ENCODE measurements at places on chromosomes 7 and 10.

- DNase-seq: no peak
Observed at GRCh38 chr7:5361446-5362127, 62.0 kb downstream of the TNRC18 start.

DNA sequence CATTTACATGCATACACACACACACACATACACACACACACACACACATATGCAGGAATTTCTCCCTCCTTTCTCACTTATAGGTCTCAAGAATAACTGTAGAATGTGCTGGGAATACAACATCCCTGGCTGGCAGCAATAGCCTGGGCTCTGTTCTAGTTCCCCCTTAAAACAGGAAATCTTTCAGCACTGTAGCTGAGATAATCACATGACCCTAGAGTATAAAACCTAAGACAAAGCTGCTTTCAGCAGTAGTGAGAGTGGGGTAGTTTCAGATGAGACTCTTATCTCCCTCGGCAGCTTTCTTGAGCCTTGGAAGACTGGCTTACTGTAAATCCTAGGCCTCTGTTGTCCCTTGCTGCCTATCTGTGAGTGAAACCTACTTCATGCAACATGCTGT lies 137.4 kb upstream of the AKR1E2 start:
- no peak for DNase-seq

DNA sequence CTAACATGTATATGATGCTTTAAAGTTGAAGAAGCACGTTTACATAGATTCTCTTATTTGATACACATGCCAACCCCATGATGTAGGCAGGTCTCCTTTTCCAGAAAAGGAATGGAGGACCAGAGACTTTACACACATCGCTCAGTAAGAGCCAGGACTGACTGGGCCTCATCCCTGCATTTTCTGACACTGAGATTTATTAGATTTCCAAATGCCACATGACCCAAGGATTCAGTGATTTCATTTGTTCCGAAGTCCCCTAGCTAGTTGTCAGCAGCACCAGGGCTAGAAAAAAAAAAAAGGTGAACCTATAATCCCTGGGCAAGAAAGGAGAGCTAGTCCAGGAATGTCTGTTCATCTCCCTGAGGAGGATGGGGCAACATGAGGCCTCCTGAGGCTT lies 143.3 kb upstream of the AGK start:
- no peak for DNase-seq

DNA sequence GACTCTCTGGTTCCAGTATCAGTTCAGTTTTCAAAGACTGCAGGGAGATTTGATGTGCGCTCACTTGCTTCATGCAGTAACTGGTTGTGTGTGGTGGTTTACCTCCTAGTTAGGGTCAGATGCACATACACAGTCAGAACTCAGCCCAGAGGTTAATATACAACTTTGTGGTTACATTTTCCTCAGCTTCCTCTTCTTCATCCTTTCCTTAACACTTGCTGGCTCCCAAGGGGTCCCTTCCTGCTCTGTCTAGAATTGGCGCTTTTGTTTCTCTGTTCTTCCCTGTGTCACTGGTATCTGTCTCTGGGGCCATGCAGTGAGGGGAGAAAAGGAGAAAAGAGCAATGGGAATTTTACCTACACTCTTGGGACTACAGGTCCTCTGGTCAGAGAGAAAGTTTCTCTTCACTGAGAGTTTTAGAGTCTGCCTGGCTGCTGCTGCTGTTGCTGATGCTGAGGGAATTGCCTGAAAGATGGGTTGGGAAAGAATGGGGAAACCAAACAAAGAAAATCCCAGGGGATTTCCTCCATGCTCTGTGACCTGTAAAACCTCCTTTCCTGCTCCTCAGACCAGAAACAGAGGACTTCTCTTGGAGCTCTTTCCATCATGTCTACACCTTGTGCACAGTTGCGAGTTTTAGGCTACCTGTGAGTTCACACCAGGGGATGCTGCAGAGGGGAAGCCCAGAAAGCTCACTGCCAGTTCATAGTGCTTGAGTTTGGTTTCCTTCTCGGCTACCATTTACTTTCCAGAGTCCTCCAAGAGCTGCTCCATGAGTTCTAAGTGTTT lies 74.6 kb downstream of the WDFY4 start:
- DNase-seq: no peak

DNA sequence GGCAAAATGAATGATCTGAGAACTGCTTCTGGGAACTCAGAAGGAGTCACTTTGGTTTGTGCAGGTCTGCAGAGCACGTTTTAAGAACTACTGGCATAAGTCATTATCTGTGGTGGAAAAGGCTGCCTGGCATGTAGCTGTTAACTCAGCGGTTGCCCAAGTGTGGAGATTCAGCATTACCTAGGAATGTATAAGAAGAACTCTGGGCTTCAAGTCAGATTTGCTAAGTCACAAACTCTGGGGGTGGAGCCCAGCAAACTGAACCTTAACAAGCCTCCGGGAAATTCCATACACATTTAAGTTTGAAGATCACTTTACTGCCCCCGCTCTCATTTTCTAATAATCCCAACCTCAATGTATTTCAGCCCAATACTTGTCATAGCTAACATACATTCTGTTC lies 31.1 kb downstream of the PLXDC2 start:
- no peak for DNase-seq

GRCh38 chr10:102603946-102604345 lies 40.3 kb upstream of the TRIM8 start:
- no peak for DNase-seq

- no peak for DNase-seq
Observed at GRCh38 chr7:101728128-101728527, 89.3 kb upstream of the CUX1 start.

- DNase-seq: no peak
Observed at GRCh38 chr10:1217237-1217587, 161.0 kb downstream of the WDR37 start.

GRCh38 chr7:121081327-121081936 lies 92.9 kb downstream of the CPED1 start:
- peak; percentile 58 for DNase-seq

GRCh38 chr7:664997-665735 lies 61.3 kb upstream of the DNAAF5 start:
- no peak for DNase-seq

DNA sequence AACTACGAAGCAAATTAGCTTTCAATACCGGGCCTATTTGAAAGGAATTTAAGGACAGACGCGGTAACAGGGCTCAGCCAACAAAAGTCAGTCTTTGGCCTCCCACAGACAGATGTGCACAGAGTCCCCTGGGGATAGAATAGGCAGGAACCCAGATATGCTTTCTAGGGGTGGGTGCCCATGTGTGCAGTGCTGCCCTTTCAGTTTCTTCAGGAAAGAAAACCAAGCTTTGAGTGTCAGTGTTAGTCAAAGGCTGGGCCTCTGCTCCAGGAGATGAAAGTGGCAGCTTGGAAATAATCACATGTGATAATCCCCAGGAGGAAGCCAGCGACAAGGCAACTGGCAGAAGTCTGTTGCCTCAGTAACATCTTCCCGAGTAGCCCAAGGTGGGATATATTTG lies 43.8 kb upstream of the CSTF2T start:
- DNase-seq: no peak

GRCh38 chr7:24576171-24577025 lies 3.1 kb downstream of the PALS2 start:
- DNase-seq: peak; percentile 51

- no peak for DNase-seq
Observed at GRCh38 chr10:132646443-132647097, 109.0 kb downstream of the INPP5A start.

- DNase-seq: no peak
Observed at GRCh38 chr7:36275735-36276284, 113.9 kb upstream of the ANLN start.

DNA sequence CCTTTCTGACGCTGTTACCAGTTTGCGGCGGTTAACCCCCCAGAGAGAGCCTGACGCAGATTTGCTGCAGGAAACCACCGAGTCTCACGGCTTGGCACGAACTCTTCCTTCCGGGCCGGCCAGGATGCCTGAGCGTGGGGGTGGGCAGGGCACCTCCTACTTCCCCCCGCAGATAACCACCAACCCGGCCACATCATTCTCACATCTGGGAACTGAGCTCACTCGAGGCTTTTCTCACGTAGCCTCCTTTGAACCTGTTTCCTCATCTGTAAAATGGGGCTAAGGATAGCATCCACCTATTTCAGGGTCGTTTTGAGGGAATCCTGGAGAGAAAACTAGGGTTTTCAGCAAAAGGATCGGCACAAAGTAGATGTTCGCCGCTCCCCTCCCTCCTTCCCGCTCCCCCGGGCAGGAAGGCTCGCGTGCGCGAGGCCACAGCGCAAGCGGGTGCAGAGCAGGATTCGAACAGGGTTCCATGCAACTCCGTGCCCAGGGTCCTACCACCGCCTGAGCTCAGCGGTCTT lies 23.6 kb downstream of the DDIT4 start:
- DNase-seq: peak; percentile 97

DNA sequence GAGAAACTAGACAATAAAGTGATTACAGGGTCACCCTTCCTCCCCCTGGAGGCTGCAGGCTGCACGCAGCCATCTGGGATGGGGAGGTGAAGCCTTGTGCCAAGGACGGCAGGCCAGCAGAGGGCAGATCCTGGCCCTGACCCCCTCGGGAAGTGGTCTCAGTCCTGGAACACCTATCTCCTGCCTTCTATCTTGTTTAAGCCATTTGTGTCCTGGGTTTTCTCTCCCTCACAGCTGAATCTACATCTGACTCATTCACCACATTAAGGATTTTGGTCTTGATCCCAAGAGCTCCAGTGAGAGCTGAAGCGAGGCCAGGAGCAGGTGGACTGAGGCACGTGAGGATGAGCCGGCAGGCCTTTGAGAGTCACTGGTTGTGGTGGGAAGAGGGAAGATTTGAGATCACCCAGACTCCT lies 16.4 kb upstream of the PARP12 start:
- no peak for DNase-seq

GRCh38 chr7:24283897-24284698 lies at the start of gene NPY:
TSS of gene NPY (plus strand) at chr7:24284190. CDS start at chr7:24285241, 1,051 bp downstream.
- no peak for DNase-seq

DNA sequence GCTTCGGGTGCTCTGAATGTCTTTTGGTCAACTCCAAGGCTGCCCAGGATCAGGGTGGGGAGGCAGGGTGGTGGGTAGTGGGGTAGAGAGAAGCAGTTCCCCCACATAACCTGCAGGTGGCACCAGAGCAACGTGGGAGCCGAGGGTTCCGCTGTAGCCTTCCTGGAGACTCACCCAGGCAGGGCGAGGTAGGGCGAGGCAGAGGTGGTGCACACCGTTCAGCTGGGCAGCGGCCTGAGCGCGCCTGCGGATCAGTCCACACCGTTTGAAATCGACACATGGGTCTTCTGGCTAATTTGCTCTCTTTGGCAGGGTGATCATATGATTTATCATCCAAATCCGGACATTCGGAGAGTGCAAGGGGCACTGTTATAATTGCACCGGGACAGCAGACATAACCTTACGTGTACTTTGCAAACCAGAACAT lies 41.4 kb upstream of the MAP3K8 start:
- DNase-seq: peak; percentile 76

DNA sequence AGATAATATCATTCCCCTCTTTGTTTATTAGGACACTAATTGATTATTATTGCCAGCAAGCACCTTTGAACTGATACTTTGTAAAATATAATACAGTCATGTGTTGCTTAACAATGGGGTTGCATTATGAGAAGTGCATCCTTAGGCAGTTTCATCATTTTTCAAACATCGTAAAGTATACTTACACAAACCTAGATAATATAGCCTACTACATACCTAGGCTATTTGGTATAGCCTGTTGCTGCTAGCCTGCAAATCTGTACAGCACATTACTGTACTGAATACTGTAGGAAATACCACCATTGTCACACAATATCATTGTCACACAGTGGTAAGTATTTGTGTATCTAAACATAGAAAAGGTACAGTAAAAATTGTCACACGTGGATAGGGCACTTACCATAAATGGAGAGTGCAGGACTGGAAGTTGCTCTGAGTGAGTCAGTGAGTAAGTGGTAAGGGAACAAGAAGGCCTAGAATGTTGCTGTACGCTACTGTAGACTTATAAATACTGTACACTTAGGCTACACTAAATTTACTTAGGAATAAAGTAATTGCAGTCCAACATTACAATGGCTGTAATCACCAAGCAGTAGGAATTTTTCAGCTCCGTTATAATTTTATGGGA lies 70.7 kb downstream of the LCOR start:
- DNase-seq: no peak

GRCh38 chr7:142603870-142604448 lies 145.3 kb upstream of the PRSS1 start:
- peak; percentile 75 for DNase-seq

DNA sequence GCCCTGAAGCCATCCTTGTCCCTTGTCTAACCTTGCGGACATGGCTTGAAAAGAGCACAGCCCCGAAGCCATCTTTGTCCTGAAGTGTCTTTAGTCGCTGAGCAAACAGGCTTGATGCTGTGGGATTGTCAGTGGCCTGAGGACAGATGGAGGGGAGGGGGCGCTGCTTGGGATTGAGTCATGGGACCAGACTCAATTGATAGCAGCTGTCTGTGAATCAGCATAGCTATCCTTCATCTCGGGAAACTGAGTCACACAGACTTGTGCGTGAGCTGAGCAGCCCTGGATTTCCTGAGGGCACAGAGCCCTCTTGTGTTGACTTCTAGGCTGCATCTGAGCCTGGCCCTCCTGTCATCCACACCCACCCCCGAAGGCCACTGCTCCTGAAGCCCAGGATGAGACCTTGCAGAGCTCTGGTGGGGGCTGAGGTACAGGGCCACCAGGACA lies 14.4 kb downstream of the MYO1G start:
- DNase-seq: no peak

- DNase-seq: no peak
Observed at GRCh38 chr7:148720472-148720871, 21.8 kb downstream of the CUL1 start.

GRCh38 chr7:154646126-154647013 lies 356.6 kb downstream of the PAXIP1 start:
- DNase-seq: no peak

DNA sequence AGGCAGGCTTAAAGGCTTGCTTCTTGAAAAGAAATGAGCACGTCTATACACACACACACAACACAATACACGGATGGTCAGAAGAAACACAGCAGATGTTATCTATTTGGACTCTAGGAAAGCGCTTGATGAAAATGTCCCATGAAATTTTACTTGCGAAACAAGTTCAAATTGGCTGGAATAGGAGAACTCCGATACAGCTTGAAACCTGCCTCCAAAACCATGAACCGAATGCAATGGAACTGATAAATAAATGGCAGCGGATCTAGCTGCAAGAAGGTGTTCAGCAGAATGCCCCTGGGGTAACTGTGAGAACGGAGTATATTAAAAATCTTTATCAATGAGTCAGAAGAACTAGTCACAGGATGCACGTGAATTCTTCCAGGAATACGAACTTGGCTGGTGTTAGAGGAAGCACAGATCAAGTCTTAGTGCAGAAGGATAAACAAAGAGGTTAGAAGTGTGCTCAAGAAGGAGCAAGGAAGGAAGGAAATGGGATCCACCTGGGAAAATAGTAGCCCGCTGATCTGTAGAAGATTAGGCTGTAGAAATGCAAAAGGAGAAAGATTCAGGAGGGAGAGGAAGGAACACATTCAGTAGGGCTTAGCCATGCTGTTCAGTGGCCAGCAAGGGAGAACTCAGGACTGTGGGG lies 142.0 kb upstream of the PRKCQ start:
- DNase-seq: no peak

DNA sequence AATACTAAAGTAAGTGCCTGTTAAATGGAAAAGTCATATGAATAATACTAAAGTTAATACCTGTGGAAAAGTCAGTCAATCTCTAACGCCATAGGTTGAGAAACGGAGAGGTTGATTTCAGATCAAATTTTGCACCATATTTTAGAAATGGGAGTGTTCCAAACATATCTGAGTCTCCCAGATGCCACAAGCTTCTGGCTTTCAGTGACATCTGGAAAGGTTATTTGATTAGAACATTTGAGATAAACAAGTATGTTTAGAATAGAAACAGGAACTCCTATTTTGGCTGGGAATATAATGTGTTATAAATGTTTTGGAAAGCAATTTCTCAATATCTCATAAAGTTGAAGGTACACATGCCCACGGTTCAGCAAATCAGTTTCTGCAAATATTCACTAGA lies 5.8 kb downstream of the MACC1 start:
- DNase-seq: no peak

All from CD4-positive, alpha-beta T cell treated with Interleukin-17A for 1 hour (primary cell).